ENCODE measurements at places on chromosomes 7 and 10. TPM values are rescaled to one million over a fixed set of nuclear protein-coding genes. Genes with fewer than 3 reads are reported as not detected.

GRCh38 chr10:125156196-125156595 is 4.2 kb downstream of the CTBP2 start:
- DNase-seq, result no peak

The NUTM2E gene
- not detected for total RNA-seq

The DNAJB12 gene
- total RNA-seq, result 35.5 TPM

DNA sequence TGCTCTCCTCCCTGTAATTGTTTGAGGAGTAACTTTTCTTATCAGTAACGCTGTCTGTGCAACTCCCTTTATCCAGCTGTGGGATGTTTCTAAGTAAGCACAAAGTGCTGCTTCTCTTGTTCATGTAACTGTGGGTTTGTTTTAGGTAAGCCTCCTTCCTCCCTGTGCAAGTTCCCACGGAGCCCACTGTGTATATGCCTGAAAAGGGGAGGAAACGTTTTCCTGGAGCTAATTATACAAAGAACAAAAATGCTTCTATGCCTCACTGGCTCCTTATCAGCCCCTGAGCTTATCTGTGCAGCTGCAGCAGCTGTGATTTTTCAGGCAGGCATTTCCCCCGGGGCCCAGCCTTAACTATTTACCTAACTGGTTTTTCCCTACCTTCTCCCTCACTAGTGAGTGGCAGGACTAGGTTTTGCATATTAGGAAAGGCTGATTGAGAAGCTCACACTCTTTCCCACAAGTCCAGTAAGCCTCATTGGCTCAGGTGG is 593.4 kb upstream of the GHITM start:
- DNase-seq, result no peak

- DNase-seq, result no peak
Observed at GRCh38 chr10:103792547-103792946, 62.8 kb downstream of the SH3PXD2A start.

The SPAG6 gene
- not detected for total RNA-seq

- no peak for DNase-seq
Observed at GRCh38 chr10:15121707-15122106, 24.6 kb downstream of the RPP38 start.

The GTPBP10 gene
- total RNA-seq, result 11.6 TPM

GRCh38 chr10:28014651-28015050 is 15.8 kb upstream of the ODAD2 start:
- DNase-seq, result no peak

DNA sequence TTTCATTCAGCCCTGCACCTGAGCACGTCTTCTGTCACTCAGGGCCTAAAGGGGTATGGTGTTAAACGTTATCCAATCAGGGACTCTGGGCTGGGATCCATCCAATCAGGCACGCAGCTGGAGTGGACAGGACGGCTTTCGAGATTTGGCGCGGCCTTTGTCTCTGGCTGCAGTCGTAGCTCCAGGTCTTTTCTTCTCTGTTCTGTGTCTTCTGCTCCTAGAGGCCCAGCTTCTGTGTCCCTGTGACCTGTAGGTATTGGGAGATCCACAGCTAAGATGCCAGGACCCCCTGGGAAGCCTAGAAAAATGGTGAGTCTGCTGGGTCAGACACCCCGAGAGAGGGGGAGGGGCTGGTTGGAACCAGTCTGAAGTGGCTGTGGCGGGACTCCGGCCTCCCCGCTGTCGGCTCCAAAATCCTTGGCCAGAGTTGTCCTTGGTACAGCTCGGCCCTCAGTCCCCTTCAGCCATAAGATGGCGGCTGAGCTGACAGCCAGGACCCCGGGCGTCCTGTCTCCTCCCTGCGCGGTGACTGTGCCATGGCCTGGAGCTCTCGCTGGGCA is 11.7 kb upstream of the ZNF680 start:
- DNase-seq, result peak; percentile 68

The ZYX gene
- total RNA-seq, result 55.6 TPM

- no peak for DNase-seq
Observed at GRCh38 chr7:90596671-90597562, 796 bp downstream of the CDK14 start.

The RBM33 gene
- 31.8 TPM for total RNA-seq

DNA sequence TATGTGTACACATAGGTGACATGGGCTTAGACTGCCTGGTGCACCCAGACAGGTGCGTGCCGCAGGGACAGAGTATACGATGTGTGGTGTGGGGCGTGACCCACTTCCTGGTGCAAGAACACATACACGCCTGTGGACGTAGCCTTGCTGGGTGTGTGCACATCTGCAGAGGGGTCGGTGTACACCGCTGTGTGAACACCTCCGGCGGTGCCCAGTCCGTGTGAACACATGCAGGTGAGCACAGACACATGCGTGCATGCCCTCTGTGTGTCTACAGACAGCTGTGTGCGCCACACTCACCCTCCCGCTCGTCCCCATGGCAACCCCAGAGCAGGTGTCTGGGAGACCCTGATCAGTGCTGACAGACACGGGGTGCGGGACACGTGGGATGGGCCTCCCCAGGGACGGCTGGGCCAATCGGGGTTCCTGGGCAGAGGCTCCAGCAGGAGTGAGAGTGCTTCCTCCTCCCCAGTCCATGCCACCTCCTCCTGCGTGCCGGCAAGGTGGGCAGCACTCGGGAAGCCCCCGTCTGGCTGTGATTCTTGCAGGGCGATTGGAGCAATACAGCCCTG is 23.4 kb downstream of the ELFN1 start:
- DNase-seq, result peak; percentile 20

- no peak for DNase-seq
Observed at GRCh38 chr7:123230147-123230546, 30.4 kb upstream of the SLC13A1 start.

- DNase-seq, result no peak
Observed at GRCh38 chr10:103653581-103654037, 160.1 kb downstream of the NEURL1 start.

DNA sequence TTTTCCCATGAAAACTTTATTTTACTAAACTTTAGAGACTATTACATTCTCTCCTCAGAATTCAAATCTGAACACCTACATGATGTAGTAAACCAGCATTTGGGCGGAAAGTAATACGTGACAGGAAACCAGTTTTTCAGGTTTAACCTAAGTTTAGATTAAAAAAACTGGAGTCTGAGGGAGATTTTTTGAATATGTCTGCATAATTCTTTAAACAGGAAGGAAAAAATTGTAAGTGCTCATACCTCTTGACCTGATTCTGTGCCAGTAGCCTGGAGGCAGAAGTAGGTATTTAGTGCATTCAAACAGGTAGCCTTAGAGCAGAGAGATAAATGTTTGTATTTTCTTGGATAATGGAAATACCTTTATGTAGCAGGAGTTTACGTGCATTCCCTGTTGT is 224.3 kb downstream of the MDFIC start:
- DNase-seq, result no peak

GRCh38 chr10:35058134-35058533 is 32.0 kb downstream of the CUL2 start:
- no peak for DNase-seq

DNA sequence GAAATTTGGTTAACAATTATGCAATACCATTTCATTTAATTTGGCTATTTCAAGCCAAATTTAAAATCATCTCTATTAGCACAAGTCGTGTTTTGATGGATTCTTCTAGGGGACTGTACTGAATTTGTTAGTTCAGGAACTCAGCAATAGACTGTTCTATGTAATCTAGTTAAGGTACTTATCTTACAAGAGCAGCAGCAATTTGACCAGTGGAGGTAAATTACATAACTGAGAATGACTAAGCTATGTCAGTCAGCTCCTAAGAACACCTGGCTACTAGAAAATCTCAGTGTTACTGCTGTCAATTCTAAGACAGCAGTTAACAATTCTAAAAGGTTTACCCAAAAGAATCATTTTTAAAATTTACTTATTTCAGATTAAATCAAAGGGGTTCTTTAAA is 513.9 kb upstream of the ZWINT start:
- DNase-seq, result no peak

DNA sequence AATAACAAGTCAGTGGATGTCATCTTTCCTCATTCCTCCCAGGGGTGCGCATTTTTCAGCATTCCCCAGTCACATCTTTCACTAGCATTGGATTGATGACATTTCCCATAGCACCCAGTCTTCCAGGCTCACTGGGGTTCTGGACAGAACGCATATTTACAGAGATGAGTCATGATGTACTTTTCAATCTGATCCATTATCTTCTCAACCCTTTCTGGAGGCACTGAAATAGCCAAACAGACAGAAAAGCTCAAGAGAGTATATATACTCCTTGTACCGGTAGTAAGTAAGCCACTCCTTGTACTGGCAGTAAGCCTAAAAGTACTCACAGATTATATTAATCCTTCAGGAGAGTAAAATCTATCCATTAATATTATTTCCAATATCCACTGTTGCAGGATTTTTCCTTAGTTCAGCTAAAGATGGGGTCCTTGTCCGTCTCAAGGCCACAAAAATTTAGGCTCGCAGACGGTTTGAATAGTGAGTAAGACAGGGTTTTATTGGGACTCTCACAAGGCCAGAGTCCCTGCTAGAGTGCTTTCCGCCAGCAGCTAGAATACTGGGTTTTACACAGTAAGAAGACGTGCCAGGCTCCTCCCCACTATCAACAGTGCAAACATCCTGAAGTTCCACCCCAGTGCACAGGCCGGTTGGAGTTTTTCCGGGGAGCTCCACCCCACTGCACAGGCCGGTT is 60.8 kb downstream of the MDH2 start:
- no peak for DNase-seq

DNA sequence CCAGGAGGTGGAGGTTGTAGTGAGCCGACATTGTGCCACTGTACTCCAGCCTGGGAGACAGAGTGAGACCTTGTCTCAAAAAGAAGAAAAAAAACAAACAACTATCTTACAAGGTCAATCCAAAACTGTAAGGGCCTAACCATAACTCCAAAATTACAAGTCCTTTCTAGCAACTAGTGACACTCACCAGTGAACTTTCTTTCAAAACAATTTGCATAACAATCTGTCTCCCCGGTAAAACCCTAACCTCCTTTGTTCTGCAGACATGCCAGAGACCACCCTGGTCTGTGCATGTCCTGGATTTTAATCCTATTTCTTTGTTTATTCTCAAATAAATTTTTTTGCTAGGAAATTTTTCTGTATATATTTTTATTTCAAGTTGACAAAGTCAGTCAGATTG is 68.1 kb downstream of the EXOC6 start:
- DNase-seq, result no peak

GRCh38 chr10:110168601-110169481 is 38.6 kb upstream of the MXI1 start:
- no peak for DNase-seq

- no peak for DNase-seq
Observed at GRCh38 chr10:43900571-43900970, 251.9 kb upstream of the ZNF32 start.

DNA sequence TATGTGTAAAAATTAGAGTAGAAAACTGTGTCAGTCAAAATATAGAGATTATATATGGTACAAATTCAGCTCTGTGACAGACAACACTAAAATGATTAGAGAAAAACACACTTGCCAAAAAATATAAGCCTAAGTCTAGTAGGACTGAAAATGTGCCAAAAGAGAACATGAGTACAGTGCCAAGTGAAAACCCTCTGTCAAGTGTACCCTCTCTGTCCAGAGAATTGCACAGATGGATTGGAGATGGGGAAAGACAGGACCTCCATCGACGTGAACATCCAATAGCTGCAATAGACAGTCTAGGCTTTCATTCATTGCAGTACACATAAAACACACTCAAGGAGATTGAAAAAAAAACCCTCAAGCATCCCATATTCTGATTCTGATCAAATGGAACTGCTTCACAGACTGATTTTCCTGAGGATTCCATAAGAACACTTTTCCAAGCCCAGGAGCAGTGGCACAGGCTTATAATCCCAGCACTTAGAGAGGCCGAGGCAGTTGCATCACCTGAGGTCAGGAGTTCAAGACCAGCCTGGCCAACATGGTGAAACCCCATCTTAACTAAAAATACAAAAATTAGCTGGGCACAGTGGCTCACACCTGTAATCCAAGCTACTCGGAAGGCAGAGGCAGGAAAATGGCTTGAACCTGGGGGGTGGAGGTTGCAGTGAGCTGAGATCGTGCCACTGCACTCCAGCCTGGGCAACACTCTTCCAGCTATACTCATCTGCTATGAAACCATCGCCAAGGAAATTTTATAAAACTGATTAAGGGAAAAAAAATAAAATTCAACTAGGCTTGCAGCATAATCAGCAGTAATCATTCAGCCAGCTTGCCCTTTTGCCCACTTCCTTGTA is 110.0 kb upstream of the TRIM24 start:
- DNase-seq, result no peak

GRCh38 chr10:3568392-3568791 is 216.6 kb downstream of the KLF6 start:
- no peak for DNase-seq

DNA sequence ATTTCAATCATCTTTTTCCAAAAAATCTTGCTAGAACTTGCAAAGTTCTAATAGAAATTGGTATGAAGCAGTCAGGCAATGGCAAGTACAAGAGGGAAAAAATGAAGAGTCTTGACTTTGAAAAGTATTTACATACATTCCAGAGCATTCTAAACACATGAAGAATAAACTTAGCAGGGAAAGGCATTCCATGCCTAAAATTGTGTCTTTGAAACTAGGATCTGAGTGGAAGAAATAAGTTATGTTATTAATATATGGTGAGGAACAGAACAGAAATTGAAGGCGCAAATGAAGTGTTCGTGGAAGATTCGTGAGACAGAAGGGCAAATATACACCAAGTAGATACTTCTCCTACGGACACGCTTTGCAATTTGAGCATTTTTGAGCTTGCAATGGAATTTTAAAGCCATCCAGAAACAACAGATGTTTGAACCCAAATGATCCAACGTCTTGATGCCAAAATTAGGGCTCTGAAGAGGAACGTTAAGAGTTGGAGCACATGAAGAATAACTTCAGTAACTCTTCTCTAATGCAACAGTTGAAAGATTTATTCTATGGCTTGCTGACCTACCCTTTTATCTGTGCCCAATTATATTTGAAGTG is 40.6 kb upstream of the SEPTIN7 start:
- DNase-seq, result no peak

DNA sequence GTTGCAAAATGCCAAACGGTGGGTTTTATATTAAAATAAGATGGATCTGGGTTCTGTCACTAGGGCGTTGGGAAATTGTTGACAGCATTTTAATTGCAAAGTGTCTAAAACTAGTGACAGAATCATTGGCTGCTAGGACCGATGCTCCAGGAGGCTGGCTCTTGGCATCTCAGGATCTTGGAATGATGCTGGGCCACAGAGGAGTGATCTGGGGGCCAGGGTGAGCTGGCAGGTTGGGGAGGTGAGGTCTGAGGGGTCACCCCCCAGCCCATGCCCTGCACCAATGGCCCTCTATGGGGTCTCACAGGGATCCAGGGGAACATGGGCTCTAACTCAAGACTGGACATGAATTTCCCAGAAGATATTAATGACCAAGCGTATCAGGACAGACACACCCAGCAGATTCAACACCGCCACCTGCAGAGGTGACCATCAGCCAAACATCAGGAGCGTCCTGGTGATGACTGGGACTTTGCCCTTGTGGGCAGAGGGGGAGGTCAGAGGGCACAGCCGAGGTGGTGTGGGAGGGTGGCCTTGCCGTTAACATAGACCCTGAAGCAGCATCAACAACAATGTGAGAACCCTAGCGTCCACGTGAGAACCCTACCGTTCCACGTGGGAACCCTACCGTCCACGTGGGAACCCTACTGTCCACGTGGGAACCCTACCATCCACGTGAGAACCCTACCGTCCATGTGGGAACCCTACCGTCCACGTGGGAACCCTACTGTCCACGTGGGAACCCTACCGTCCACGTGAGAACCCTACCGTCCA is 89.0 kb upstream of the PPP2R2D start:
- no peak for DNase-seq

The EFCAB10 gene
- total RNA-seq, result not detected

All from omental fat pad (tissue), 4 donors.